ENCODE measurements at places on chromosomes 13 and 19.

- DNase-seq: no peak
Observed at GRCh38 chr13:41434831-41435520, 22.4 kb upstream of the RGCC start.

DNA sequence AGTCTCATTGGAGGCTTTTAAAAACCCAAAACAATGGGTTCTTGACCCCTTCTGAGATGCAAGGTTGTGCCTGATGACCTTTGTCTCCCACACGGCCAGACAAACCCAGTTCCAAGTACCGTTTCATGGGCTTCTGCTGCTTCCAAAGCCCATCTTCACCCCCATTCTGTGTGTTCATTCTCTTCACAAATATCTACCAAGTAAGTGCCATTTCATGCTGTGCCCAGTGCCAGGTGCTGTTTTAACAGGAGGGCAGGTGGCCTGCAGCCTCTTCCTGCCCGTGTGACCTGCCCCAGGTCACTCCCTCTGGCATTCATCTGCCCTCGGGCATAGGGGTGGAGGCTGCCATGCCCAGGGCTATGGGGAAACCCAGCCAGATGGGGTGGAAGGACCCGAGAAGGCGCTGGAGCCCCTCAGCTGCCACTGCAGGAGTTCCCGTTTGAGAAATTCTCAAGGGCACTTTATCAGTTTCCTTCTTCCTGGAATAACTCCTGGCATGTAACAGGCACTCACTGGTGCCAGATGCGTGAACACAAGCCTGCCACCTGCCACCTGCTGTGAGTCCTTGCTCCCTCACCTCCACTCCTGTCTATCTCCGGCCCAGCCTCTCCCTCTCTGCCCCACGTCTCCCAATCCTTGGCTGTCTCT is 12.5 kb downstream of the CAPN12 start:
- DNase-seq: no peak

DNA sequence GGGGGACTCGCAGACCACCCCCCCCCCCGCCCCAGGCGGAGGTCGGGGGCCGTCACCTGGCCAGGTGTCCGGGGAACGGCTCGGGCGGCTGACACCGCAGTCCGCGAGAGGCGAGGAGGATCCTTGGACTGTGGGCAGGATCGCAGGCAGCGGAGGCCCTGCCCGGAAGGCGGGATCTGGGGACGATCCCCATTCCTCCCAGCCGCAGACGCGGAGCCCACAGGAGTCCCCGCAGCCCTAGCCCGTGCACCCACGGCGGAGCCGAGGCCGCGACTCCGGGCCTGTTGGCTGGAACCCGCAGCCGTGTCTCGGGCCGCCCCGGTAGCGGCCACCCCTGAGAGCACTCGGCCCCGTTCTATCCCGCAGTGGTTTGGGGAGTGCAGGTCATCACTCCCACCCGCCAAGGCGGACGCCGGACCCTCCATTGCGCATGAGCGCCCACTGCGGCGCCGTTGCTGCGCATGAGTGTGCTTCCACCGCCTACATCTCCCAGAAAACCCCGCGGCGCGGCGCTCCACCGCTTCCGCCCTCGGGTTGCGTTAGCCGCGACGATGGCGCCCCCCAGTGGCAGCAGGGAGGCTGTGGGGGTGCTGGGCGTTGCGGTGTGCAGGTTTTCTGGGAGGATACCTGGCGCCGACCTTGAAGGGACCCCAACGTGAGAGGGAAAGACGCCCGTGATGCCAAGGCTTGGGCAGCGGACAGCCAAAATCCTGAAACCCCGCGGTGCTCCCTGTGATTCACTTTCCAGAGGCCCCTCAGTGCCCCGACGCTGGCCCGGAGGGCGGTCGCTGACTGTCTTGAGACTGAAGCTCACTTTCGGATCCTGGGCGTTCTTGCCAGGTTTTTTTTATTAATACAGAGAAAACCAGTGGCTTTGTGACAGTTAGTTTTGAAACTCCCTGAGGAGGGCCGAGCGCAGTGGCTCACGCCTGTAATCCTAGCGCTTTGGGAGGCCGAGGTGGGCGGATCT is 4.4 kb upstream of the ZNF329 start:
- peak; percentile 98 for DNase-seq

DNA sequence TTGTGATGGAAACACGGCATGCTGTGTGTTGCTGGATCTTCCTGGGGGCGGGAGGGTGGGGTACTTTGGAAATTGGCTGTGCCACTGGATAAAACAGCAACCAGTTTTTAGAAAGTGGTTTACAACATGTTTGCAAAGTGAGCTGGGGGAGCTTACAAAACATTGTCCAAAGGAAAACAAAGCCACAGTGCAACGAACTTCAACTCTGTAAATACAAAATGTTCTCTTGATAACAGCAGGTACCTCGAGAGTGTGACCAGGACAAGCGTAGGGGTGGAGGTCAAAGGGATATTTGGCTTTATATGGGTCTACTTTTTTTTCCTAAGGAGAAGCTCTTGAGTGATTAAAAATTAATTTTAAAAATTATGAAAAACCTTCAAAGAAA is 2.5 kb downstream of the IGSF23 start:
- DNase-seq: no peak

DNA sequence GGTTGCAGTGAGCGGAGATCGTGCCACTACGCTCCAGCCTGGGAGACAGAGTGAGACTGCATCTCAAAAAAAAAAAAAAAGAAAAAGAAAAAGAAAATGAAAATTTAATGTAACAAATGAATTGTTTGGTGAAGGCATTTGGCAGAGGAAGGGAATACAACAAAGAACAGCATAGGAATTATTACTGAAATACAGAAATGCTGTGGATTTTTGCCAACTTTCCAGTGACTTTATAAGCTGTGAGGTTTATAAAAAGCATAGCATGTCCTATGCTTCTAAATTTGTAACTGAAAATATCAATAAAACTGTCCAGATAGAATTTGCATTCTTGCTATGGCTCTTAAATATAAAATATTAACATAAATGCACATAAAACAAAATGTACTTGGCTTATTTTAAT is 112.9 kb upstream of the IRS2 start:
- DNase-seq: no peak

- DNase-seq: no peak
Observed at GRCh38 chr13:112249644-112250610, 126.2 kb upstream of the SPACA7 start.

DNA sequence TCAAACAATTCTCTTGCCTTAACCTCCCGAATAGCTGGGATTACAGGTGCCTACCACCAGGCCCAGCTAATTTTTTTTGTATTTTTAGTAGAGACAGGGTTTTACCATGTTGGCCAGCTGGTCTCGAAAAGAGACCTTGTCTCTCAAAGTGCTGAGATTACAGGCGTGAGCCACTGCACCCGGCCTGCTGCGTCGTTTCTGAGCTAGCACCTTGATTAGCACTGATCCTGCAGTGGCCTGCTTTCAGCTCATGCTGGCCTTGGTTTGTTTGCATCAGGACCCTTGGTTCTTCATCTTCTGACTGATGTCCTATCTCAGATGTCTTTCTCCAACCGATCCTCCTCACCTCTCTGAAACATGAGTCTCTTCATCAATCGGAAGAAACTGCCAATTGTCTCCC is 4.9 kb upstream of the TFDP1 start:
- no peak for DNase-seq

DNA sequence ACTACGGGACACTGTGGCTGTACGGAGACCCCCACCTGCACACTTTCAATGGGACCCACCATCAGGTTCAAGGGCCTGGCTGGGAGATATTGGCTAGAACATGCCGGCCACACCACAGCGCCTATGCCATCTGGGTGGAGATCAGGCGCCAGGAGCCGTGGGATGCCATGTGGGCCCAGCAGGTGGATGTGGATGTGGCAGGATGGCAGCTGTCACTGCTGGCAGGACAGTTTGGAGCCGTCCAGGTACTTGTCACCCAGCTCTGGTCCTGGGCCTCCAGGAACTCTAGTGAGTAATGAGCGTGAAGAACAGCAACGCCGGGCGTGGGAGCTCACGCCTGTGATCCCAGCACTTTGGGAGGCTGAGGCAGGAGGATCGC is 15.7 kb upstream of the FXYD3 start:
- no peak for DNase-seq

GRCh38 chr13:50548586-50548985 is 294.9 kb downstream of the DLEU7 start:
- no peak for DNase-seq

DNA sequence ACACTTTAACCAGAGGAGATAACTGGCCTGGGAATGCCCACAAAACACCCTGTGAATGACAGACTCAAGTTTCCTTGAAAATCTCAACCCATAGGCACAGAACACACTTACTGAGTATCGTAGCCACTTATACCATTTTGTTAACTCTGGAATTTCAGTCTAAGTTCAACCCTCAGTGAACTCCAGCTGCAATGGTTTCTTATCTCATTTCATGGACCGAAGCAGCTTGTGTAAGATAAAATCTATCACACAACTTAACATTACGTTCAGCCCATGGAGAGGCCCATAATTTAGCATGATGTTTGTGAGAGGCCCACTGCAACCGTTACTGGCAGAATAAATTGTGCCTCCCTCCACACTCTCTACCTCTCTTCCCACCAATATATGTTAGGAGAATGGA is 323.0 kb downstream of the DNAJC15 start:
- no peak for DNase-seq

- DNase-seq: no peak
Observed at GRCh38 chr13:98299966-98300350, 122.9 kb upstream of the RNF113B start.

DNA sequence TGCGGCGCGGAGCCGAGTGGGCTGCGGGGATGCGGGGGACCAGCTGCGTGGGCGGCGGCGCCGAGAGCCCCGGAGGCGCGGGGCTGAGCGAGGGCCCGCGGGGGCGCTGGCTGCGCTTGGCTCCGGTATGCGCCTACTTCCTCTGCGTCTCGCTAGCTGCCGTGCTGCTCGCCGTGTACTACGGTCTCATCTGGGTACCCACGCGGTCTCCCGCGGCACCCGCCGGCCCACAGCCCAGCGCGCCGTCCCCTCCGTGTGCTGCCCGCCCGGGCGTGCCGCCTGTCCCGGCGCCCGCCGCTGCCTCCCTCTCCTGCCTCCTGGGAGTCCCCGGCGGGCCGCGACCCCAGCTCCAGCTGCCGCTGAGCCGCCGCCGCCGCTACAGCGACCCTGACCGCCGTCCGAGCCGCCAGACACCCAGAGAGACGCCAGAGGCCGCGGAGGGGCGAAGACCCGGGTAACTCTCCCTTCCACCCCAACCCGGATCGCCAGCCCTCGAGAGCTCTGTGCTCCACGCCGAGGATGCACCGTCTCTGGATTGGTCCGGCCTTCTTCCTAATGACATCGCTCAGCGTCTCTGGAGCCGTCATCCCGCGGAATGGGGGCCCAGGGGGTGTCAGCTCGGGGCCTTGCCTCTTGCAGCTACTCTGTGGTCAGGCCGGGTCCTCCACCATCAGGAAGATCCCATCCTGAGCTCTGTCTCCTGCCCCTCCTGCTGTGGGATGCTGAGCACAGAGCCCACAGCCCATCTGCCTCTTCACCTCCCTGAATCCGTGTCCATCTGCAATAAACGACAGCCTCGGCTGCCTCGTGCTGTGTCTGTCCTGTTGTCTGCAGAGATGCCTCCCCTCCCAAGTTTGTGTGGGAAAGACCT is 441 bp downstream of the INAFM1 start:
- DNase-seq: no peak

GRCh38 chr19:39160889-39161672 is 35.5 kb downstream of the PAK4 start:
- no peak for DNase-seq

- DNase-seq: peak; percentile 39
Observed at GRCh38 chr13:31200637-31200971, 829 bp downstream of the B3GLCT start.

GRCh38 chr19:27709496-27709895 is 1503.5 kb downstream of the UQCRFS1 start:
- no peak for DNase-seq

GRCh38 chr13:46756977-46757376 is 40.0 kb downstream of the ESD start:
- DNase-seq: no peak

DNA sequence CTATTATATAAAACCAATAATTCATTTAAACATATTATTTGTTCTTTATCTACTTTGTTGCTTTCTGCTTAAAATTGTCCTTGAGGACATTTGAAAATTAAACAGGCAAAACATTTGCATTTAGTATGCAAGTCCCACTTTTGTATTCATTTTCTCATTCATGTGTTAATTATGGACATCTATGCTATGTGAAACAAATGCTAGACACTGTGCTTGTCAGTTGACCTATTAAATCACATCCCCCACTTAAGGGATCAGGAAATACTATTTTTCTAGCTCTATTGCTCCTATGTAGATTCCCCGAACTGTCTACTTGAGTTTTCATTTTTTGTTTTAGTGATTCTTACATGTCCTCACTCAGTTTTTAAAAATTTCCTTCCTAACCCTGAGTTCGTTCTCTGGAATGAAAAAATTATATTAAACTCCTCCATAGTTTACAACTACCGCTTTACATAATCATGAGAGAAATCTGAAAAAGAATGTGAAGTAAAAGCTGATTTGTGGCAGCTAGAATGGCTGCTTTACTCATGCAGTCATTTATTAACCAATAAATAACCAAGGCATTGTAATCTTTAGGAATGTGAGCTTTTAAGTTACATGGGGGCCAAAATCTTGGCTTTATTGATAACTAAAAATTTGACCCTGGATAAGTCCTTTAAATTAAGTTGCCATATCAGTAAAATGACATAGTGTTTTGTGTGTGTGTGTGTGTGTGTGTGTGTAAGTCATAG is 188.5 kb downstream of the LIG4 start:
- DNase-seq: no peak

GRCh38 chr19:18208098-18208951 is 4.5 kb upstream of the RAB3A start:
- no peak for DNase-seq

- DNase-seq: no peak
Observed at GRCh38 chr13:32409561-32410421, 18.1 kb downstream of the N4BP2L1 start.

GRCh38 chr19:44356383-44357111 is at the start of gene ZNF112:
Gene ZNF112, minus strand, starts transcription at chr19:44356680. Its CDS starts 16,141 bp downstream, at chr19:44340539.
- DNase-seq: no peak

GRCh38 chr13:46404733-46405100 is 17.7 kb upstream of the RUBCNL start:
- DNase-seq: no peak

- DNase-seq: no peak
Observed at GRCh38 chr19:31781542-31781941, 432.3 kb upstream of the TSHZ3 start.

DNA sequence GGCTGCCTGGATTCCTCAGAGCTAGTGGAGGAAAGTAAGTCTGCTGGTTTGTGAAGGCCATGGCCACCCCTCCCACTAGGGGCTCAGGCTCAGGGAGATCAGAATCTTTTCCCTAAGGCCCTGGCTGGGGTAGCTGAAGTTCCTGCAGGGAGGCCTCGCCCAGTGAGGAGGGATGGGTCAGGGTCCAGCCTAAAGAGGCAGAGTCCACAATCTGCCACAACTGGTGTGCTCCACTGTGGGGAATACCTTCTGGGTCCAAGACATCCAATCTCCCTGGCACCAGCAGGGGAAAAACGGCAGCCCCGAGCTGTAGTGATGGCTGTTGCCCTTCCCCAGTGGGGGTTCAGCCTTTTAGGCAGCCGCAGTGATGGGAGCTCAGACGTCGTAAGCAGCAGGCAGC is 23.2 kb downstream of the IGFL3 start:
- no peak for DNase-seq

DNA sequence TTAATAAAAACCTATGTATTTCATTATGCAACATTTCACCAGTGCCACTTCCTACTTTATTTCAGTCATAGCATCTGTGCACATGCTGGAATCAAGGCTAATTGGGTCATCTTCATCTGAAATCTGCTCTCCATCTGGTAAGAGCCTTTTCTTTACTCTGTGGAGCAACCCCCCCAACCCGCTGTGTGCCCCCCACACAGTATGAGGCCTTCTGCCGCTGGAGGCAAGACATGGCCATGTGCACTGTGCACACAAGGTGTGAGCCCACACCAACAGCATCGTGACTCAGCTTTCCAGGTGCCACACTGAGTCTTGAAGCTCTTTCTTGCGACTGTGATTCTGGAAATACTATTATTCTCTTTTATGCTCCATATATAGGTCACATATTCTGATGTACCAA is 471.0 kb downstream of the TBC1D4 start:
- no peak for DNase-seq
